CD4-positive, alpha-beta T cell treated with Interleukin-10 for 1 hour (primary cell): ENCODE measurements at places on chromosomes 7 and 10.

- no peak for DNase-seq
Measured at GRCh38 chr10:128058750-128059134, 67.5 kb downstream of the MKI67 start.

DNA sequence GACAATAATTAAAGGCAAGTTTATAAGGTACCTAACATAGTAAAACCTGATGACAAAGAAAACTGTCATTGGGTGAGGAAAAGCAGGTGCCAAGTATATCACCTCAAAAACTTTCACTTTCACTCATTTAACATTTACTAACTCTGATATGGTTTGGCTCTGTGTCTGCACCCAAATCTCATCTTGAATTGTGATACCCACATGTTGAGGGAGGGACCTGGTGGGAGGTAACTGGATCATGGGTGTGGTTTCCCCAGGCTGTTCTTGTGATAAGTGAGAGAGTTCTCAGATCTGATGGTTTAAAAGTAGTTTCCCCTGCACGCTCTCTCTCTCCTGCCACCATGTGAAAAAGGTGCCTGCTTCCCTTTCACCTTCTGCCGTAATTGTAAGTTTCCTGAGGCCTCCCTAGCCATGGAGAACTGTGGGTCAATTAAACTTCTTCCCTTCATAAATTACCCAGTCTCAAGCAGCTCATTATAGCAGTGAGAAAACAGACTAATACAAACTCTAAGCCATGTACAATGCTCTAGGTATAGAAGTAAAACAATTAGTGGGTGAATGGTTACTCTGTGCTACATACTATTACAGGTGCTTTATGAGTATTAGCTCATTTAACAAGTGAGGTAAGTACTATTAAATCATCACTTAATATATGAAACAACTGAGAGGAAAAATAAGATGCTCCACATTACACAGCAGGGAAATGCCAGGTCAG lies 199.0 kb downstream of the CHCHD3 start:
- DNase-seq = peak; percentile 41

- DNase-seq = no peak
Measured at GRCh38 chr10:79034271-79034876, 34.4 kb upstream of the ZMIZ1 start.

GRCh38 chr10:22657566-22658225 lies 56.7 kb downstream of the PIP4K2A start:
- DNase-seq = no peak

- DNase-seq = no peak
Measured at GRCh38 chr10:102024799-102025198, 31.2 kb downstream of the ARMH3 start.

GRCh38 chr7:38584443-38585210 lies 46.5 kb downstream of the AMPH start:
- no peak for DNase-seq

DNA sequence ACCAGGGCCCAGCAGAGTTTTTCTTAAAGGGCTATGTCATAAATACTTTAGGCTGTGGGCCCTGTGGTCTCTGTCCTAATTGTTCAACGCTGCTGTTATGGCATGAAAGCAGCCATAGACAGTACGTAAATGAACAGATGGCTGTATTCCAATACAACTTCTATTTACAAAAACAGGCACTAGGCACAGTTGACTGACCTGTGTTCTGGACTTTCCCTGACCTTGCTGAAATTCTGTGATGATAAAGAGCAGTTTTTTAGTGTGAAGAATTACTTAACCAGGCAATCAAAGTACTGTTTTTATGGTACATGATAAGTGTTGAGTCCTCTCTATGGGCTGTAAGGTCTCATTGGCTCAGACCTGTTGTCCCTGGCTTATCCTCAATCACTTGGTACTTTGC lies 17.1 kb downstream of the PDCD11 start:
- DNase-seq = no peak

DNA sequence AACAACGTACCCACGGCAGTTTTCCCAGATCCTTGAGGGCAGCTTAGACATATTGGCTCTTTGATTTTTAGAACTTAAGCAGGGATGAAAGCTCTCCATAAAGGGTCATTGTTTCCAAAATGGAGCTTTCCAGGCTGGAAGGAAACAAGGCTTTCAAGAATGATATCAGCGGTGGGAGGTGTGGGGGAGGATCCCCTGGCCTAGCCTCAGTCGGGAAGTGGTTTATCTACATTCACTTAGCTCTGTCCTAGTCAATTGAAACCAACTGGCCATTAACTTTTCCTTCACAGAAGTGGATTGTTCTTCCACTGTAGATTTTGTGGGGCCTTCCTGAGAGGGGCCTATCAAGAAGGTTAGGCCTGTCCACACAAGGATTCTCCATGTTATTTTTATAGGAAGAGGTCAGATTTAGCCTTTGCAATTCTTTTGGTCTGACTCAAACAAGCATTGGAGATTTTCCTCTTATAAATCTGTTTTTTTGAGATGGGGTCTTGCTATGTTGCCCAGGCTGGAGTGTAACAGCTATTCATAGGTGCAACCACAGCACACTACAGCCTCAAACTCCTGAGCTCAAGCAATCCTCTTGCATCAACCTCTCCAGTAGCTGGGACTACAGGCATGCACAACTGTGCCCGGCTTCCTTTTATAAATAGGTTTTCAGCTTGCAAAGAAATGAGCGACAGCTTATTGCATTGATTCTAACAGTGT lies 343.5 kb downstream of the LRMDA start:
- DNase-seq = no peak

DNA sequence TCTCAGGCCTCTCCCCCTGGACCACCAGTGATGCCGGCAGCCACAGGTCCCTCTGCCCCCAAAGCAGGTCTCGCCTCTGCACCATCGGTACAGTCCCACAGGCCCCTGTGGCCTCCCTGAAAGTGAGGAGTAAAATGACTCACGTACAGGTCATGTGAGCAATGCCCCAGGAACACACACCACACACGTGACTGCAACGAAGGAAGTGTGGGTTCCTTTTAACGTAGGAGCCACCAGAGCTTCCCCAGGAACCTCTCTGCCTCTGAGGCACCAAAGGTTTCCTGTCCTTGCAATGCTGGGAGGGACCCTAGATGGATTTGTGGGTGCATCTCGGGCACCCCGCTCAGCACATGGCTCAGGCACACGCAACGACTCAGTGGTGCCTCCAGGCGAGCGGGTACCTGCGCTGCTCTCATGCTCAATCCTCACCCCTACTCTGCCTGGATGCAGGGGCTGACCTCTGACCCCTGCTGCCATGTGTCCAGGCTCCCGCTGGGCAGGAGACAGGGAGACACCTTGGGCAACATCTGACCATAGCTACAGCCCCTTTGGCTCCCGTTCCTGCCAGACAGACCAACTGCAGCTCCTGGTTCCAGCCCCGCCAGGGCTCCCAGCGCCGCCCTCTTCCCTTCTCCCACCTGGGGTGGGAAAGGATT lies 120.7 kb downstream of the PRKAG2 start:
- peak; percentile 58 for DNase-seq

- no peak for DNase-seq
Measured at GRCh38 chr7:1922071-1922869, 252.2 kb downstream of the ELFN1 start.

DNA sequence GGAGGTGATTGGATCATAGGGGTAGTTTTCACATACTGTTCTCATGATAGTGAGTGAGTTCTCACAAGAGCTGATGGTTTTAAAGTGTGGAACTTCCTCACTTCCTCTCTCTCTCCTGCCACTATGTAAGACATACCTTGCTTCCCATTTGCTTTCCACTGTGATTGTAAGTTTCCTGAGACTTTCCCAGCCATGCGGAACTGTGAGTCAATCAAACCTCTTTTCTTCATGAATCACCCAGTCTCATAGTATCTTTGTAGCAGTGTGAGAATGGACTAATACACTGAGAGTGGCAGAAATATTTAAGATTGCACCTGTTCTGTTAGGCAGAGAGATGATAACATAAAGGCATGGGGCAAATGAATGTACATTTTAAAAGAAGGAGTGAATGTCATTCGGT lies 507.8 kb downstream of the SORCS3 start:
- DNase-seq = no peak

DNA sequence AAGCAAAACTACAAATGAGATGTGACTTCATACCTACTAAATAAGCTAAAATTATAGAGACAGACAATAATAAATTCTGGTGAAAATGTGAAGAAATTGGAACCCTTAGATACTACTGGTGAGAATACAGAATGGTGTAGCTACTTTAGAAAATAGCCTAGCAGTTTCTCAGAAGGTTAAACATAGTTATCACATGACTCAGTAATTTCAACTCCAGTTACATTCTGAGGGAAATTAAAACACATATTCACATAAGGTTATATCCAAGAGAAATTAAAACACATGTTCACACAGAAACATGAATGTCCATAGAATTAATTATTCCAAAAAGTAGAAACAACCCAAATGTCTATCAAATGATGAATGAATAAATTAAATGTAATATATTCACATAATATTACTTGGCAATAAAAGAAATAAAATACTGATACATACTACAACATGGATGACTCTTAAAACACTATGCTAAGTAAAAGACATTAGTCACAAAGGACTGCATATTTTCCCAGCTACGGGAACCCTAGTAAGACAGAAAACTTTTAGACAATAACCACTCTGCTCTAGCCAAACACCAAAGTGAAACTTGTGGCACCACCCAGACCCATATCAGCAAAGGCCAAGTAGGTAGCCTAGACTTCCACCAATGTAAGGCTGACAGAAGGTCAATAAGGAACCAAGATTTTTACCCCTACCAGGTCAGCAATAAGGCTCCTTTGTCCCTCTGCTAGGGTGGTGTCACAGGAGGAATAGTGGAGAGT lies 25.1 kb downstream of the SLC25A40 start:
- DNase-seq = no peak

- DNase-seq = no peak
Measured at GRCh38 chr7:104627516-104627915, 299.1 kb downstream of the LHFPL3 start.

DNA sequence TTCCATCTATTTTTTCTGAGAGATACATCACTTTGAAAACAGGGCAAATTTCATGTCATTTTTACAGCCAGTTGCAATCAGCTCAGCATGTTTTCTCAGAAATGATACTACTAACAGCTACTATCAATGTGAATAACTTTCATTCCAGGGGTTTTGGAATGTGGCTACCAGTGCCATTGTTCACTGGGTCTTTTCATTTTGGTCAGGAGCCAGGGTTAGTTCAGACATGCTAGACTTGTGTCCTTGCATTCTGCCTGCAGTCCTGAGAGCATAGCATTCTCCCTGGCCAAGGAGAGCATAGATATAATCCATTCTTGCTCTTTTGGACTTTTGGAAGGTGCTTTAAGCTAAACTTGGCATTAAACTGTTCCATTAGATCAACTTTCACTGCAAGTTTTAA lies 160.9 kb upstream of the NEBL start:
- DNase-seq = no peak

GRCh38 chr10:68516766-68517165 lies 10.6 kb downstream of the SLC25A16 start:
- DNase-seq = no peak

- no peak for DNase-seq
Measured at GRCh38 chr7:107430057-107430456, 39.8 kb upstream of the GPR22 start.

DNA sequence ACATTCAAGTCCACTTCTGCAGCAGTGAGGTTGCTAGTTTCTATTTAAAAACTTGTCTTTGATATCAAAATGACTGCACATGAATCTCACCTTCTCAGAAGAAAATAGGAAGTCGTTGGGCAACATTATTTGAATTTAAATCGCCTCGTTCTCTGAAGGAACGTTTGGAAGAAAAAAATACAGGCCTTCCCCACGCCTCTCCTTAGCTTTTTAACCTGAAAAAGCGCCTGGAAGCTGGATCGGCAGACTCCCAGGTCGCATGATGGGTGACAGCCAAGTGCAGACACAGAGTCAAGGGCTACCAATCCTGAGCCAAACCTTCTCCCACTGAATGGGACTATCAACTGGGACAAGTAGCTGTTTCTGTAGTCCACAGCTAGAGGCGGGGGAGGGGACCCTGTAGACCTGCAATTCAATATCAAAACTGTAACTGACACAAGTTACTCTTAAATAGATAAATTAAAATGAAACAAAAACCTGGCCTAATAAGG lies 2.2 kb downstream of the FAM53B start:
- DNase-seq = no peak

DNA sequence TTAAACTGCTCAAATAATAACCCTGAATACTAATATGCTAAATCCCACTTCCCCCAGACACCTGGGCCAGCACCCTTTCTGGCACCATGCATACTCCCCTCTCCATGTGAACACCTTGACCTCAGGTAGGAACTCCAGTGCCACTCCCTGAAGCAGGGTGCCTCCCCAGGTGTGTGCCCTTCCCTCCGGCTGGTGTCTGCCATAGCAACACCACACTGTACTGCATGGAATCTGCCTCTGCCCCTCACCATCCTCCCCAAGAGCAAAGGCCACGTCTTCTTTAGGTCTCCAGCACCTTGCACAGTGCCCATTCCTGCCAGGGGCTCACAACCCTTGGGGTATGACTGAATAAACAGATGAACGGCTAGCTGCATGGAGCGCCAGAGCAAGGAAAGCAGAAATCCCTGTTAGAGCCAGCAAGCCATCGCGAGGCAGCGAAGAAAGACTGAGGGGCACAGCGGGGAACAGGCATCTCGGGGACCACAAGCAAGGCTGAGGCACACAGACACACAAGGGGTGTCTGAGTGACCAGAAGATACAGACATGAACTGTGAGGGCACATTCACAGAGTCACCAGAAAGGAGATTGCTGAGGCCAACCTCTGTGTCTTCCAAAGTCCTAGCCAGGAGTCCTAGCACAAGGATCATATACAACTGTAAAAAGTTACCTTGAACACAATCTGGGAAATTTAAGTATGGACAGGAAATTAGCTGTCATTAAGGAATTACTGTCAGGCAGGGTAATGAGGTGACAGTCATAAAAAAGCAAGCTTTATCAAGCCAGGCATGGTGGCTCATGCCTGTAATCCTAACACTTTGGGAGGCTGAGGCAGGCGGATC lies 25.7 kb downstream of the COBL start:
- no peak for DNase-seq

GRCh38 chr10:119725517-119725827 lies 378 bp upstream of the INPP5F start:
- DNase-seq = no peak

DNA sequence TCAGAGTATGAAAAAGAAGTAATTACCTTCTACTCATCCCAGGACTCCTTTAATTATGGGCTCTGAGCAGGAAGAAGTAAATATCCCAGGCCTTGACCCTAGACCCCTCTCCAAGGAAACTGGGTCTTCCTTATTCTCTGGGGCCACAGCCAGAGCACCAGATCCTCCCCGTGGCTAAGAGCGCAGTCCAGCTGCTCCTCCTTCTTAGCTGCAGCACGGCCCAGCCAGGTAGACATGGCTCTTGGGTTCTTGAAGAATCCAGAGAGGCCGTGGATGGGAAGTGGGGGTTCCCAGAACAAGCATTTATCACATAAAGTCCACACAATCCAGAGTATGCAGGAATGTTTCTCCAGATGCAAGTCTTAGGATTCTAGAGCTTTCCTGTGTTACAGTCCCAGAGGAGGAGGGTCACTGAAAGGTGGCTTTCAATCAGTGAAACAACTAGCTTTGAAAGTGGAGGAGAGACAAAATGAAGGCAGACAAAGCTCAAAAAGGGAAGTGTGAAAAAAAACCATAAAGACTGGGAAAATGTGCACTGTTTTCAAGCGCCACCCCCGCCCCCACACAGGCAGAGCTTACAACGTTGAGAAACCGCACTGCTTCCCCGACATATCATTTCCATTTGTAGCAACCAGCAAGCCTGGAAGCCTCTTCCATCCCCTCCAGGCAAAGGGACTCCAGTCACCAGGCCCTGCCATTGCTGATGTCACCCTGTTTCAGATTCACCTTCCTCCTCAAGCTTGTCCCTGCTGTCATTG lies 396.5 kb upstream of the MKI67 start:
- no peak for DNase-seq
